ENCODE measurements at places on chromosomes 7 and 10.

- DNase-seq: no peak
Observed at GRCh38 chr7:80161466-80161865, 26.8 kb downstream of the GNAI1 start.

DNA sequence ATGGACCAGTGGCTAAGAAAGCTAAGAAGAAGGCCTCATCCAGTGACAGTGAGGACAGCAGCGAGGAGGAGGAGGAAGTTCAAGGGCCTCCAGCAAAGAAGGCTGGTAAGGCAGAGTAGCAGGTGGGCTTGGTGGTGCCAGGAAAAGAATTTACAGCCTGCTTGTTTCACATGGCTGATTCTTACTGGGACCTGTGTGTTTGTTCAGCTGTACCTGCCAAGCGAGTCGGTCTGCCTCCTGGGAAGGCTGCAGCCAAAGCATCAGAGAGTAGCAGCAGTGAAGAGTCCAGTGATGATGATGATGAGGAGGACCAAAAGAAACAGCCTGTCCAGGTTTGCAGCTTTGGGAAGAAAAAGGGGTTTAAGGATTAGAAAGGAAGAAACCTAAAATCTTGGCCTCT is 5.0 kb downstream of the NOLC1 start:
- DNase-seq: no peak

GRCh38 chr7:134298902-134299683 is 17.6 kb downstream of the SLC35B4 start:
- DNase-seq: no peak

DNA sequence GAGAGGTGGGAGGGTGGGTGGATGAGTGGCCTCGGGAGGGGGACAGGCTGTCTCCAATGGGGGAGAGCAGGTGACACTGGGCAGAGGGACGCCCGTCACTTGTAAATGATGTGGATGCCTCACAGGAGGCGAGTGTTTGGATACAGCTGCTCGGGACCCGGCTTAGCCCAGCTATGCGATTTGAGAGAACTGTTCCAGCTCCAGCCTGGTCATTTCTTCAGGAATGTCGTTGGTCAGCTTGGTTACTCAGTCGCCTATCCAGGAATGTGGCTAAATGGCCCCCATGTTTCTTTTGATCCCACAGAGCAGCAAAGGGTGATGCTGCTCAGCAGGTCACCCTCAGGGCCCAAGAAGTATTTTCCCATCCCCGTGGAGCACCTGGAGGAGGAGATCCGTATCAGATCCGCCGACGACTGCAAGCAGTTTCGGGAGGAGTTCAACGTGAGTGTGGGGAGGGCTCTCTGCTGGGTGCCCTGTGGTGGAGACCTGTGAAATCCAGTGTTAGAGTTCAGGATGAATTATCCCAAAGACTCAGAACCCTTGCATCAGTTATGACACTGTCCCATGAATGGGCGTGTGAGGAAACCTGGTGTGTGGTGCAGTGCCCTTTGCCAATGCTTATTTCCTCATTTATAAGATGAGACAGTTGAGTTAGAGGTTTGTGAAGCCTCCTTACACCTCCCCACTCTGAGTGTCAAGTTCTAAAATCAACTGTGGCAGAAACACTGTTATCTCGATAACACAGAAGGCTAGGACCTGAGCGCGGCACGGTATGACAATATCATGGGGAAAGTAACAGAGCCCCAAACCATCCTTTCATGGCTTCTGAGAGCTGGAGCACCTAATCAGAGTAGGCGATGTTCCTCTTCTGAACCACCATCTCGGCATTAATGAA is 76.8 kb downstream of the MKI67 start:
- no peak for DNase-seq

DNA sequence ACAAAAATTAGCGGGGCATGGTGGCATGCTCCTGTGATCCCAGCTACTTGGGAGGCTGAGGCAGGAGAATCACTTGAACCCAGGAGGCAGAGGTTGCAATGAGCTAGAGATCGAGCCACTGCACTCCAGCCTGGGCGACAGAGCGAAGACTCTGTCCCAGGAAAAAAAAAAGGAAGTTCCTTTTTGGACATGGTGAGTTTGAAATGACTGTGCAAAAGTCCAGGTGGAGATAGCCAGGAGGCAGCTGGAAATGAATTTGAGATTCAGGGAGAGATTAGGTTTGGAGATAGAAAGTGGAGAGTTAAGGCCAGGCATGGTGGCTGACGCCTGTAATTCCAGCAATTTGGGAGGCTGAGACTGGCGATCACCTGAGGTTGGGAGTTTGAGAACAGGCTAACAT is 139.1 kb downstream of the MARCHF5 start:
- DNase-seq: no peak

DNA sequence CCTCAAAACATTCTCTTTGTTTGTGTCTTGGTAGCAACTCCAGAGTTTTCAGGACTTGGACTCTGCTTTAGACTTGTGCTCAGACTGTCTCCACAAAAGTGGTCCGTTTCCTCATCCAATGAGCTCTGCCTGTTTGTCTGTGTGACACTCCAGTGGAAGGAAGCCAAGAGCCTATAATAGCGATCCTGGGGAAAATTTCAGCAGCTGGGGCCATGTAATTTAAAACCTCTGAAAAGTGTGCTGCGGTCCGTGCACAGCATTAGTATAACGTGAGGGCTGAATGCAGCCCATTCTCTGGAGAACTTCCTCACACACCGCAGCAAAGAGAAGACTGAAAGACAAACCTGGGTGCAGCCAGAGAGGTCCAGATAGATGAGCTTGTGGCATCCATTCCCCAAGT is at the start of gene LRRC17:
Gene LRRC17, plus strand, starts transcription at position 259 of the 400 bp plus-strand sequence. CDS start 20,914 bp downstream, outside the sequence.
- no peak for DNase-seq

GRCh38 chr7:132508724-132509353 is 67.4 kb downstream of the PLXNA4 start:
- no peak for DNase-seq

- no peak for DNase-seq
Observed at GRCh38 chr10:49066944-49067730, 48.2 kb downstream of the VSTM4 start.

DNA sequence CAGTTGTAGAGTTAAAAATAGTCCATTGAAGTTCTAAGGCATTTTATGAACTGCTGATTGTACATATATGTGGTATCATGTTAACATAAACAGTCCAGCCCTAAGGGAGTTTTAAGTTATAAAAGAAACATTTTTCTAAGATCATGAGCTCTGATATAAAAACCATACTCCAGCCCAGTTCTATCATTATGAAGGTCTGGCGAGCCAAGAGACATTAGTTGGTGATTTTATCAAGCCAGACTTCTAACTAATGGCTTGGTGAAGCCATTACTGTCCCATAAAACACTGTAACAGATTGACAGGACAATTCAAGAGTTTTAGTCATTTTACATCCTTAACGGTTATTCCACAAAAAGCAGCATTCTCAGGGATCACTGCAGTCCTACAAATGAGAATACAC is 221.6 kb downstream of the RNLS start:
- DNase-seq: no peak

GRCh38 chr7:234708-235553 is 42.6 kb downstream of the FAM20C start:
- no peak for DNase-seq

GRCh38 chr10:114042895-114043531 is 653 bp upstream of the ADRB1 start:
- no peak for DNase-seq

DNA sequence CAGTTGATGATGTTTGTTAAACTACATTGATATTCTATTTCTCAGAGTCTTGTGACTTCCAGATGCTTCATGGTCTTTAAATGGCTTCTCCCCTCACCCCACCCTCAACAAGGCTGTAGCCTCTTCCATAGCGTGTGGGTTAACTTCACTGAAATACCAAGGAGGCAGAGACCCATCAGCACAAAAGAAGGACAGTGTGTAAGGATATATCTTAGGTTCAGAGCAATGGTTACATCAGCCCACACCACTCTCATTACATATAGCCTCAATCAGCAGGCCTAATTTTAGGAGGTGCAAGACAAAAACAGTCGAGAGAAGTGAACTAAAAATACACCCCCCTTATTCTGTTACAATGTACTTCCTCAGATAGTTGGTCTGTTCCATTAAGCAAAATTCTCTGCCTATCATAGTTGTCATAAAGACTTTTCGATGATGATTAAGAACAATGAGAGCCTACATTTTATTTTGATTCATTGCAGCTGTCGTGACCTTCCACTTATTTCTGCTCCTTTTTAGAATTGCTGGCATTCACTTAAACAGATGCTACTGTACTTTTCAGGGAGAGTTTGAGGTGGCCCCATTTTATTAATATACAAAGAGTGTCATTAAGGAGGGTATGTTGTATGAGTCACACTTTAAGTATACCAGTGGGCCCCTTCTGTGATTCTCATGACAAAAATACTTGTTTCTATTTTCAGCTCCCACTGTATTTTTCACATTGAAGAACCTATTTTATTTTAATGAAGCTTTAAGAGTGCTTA is 52.1 kb downstream of the WIPF3 start:
- no peak for DNase-seq

DNA sequence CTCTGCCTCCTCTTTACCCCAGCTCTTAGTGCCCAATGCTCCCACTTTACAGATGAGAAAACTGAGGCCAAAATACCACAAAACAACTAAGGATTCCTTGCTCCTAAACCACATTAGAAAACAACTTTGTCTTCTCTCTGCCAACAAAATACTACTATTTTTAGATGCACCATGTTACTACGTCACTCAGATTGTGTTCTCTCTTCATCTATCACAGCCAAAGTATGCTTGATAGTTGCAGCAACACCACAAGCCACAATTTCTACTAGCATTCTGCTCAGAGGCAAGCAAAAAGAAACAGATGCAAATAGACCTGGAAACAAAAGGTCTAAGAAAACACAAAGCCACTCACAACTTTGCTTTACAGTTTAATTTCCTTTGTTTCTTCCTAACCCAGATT is 3.3 kb upstream of the PDE1C start:
- no peak for DNase-seq

- no peak for DNase-seq
Observed at GRCh38 chr7:80257756-80258155, 123.1 kb downstream of the GNAI1 start.

DNA sequence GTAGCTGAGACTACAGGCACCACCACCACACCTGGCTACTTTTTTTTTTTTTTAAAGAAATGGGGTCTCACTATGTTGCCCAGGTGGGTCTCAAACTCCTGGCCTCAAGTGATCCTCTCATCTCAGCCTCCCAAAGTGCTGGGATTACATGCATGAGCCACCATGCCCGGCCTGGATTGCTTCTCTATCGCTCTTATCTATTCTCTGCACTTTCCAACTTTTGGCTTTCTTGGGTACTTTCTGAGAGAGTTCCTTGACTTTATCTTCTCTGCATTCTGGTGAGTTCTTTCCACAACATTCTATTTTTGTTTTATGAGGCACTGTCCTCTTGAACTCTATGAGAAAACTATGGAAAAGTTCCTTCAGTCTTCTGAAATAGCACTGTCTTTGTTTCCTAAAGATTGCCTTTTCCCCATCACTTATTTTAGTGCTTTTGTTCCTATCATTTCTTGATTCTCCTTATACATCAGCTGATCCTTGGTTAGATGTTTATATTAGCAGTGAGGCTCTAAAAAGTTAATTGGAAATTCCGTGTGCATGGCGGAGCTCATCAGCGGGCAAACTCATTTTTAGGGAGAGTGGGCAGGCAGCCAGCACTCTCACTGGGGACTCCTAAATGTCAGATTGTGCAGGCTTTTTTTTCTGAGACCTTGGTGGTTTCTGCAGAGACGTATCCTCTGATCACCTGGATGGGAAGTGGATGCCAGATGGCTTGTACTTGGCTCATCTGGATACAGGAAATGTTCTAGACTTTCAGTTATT is 43.9 kb downstream of the HIP1 start:
- DNase-seq: no peak

DNA sequence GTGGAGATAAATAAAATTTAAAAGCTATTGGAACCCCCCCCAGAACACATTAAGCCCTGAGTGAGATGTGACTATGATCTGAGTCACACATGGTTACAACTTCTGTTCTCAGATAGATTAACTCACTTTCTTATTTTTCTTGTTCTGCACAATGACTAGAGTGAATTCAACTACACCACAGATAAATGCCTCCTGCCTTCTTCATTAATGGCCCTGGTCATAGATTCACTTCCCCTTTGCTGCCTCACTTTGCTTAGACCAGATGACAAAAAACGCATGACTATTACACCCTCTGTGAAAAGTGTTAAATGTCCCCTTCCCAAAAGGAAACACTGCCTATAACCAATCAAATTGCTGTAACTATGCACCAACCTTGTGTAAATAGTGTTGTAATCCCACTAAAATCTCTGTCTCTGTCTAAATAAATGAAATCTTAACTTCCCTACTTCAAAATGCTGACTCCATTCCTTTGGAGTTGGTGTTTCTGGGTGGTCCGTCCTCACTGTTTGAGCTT is 49.4 kb downstream of the AKR1D1 start:
- DNase-seq: no peak

DNA sequence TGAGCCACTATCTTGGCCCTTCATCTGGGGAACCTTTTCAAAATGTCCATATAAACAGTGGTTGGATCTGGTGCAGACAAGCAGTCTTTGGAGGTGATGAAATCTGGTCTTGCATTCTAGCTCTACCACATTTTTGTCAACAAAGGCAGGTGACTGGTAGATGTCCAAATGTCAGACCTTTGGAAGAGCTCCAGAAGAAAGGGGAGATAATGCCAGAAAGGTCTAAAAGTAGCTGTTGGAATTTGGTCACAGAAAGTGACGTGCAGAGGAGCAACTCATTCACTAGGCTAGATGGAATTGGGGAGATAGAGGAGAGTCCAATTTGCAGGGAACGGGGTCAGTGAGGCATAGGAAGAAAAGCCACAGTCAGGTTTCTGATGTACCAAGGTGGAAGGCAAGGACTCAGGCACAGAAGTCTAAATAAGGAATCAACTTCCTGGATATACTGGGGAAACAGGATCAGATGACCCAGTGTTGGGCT is 36.4 kb upstream of the WAC start:
- DNase-seq: no peak

DNA sequence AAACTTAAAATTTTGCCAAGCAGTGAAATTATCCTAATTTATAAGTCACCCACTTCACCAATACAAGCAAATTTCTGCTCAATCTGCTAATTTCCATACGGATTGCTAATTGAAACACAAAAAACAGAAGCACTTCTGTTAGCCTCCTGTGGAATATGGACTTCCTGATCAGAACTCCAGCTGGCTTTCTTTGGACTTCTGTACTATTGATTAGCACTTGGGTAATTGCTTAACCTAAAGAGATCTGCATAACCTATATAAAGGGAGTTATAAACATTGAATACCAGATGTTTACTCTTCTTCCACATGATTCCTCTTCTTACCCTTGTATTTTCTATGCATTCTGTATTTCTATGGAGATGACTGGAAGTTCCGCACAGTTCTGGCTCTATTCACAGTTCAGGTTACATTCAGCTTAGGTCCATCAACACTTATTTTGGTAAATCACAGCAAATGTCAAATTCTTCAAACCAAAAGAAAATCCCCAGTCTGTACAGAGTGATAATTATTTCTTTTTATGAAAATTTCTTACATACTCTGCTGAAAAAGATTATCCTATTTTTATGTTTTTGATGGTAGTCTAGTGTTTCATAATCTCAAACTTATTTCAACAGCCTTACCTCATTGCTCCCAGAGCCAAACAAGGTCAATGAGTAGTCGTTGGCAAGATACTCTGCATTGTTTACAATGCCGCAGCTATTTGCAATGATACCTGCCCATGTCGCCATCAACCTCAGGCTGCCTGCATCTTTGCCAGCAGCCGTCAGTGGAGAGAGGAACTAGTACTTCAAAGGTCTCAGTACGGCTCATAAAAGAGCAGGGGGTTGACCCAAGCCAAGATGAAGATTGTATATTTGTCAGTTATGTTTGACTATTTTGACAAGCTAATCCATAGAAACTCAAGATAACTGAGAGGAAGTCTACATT is 225.6 kb downstream of the AHR start:
- DNase-seq: no peak

- no peak for DNase-seq
Observed at GRCh38 chr7:116576350-116577319, 51.8 kb downstream of the CAV1 start.

All from activated naive CD8-positive, alpha-beta T cell treated with anti-CD3 and anti-CD28 coated beads, Interleukin-2, amount 50 U/mL, for 16 hours (primary cell).